ENCODE measurements at places on chromosomes 4 and X.

- DNase-seq: no peak
Measured at GRCh38 chrX:68650491-68650890, 3.0 kb downstream of the STARD8 start.

DNA sequence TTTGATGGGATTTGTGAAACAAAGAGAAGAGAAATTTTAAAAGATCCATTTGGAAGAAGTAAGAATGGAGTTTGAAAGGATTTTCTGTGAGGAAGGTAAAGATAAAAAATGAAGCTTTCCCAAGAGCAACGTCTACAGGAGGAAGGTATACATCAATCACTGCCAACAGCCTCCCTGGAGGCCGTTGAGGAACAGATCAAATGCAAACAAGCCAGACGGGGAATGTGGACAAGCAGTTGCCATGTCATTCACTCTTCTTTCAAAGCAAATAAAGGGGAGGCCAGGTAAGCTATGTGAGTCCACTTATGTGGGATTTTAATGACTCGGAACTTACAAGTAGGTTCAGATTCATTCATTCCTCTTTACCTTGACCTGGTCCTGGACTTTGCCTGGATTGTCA, 1020.5 kb upstream of the AGA start:
- no peak for DNase-seq

- DNase-seq: no peak
Measured at GRCh38 chrX:44040406-44040805, 67.2 kb upstream of the NDP start.

DNA sequence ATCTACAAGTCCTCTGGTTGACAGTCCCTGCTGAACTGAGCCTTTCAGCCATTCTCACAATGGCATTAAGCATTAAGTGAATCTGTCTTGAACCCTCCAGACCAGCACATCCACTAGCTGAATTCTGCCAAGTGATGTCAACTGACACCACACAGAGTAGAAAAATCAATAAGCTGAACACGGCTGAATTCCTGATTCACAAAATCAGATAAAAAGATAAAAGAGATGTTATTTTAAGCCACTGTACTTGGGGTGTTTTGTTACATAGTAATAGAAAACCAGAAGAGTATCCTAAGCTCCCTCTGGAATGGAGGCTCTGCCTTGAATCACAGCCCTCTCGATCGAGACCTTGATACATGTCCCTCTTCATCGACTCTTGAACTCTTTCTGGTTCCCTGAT, 336.5 kb downstream of the DMD start:
- DNase-seq: no peak

DNA sequence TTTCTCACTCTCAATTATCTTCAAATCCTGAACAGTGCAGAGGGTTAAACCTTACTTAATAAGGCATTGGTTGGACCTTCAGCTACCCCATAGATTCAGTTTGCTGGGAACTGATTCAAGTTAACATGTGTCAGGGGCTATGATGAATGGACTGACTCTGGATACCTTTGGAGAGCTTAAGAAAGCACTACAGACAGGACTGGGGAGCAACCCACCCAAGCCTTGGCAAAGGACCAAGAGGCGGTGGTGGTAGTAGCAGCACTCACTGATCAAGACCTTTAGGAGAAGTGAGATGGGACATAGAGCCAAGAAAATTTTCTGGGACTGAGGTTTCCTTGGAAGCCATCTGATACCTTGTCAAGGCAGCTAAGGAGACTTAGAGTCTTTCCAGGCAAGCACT, 43.0 kb upstream of the TAPT1 start:
- no peak for DNase-seq

DNA sequence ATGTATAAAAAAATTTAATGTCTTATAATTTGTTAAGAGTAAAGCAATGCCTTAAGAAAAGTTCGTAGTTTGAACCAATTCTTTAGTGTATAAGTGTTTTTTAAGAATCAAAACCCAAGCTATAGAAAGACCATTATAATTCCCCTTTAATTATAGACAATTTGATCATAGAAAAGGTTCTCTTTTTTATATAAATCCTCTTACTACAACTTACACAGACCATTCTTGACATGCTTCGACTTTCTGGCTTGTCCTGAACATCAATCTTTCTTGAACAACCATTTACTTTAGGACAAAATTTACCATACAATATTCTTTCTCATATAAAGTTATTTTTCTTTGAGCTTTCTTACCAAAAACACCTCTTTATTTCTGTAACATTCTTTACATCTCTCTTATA, 330.5 kb upstream of the SPANXN1 start:
- DNase-seq: no peak

DNA sequence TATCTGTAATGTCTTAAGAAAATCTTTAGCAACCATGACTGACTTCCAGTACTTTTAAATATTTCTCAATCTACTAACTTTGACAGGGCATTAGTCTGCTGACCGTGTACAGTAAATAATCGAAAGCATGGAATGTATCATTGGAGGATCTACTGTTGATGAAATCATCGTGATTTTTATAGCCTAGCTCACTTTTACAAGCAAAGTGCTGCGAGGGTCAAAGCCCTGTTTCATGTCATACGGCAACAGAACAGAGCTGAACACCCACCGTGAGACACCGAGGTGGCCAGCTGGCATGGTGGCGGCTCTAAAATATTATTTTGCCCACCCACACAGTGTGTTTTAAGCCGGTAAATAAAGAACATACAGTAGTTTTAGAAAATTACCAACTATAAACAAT, 679.3 kb downstream of the FAT4 start:
- DNase-seq: no peak

DNA sequence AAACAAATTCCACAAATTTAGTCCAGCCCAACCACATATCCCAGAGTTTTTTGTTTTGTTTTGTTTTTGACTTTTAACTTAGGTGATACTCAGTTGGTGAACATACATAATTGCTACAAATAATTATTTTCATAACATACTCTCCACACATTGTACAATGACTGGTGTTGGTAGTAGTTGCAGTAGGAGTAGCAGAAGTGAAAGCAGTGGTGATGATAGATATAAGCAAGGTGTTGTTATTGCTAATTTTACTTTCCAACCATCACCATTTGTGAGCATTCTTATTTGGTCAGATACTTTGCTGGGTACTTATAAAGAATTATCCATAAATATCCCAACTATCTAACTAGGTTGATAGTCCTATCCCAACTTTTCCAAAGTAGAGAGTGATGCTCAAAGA, 47.3 kb downstream of the ARHGAP24 start:
- no peak for DNase-seq

GRCh38 chrX:103889216-103889615, 57.2 kb upstream of the RAB9B start:
- DNase-seq: no peak

GRCh38 chr4:5206016-5206790, 154.9 kb downstream of the STK32B start:
- DNase-seq: peak; percentile 48

GRCh38 chr4:47340914-47341313, 122.6 kb downstream of the COMMD8 start:
- no peak for DNase-seq

GRCh38 chr4:38347251-38347650, 316.7 kb upstream of the KLF3 start:
- DNase-seq: no peak

GRCh38 chrX:96683997-96684338, 674 bp upstream of the DIAPH2 start:
- no peak for DNase-seq

DNA sequence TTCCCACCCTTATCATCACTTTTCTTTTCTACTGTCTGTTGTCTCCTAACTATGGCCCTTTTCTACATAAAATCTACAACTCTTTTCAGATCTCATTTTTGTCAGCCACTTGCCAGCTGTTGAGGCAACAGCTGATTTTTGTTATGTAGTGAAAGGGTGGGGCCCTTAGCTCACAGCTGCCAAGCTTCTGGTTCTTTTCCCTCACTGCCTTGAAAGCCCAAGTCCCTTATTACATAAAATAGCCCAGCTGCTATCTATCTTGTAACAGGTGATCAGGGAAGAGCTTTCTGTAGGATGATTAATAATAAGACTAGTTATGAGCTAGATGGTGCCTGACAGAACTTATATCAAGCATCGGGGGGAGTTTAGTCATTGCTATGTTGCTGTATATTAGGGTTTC, 45.9 kb downstream of the ADGRL3 start:
- no peak for DNase-seq

- DNase-seq: no peak
Measured at GRCh38 chr4:94516999-94517398, 65.3 kb downstream of the PDLIM5 start.

DNA sequence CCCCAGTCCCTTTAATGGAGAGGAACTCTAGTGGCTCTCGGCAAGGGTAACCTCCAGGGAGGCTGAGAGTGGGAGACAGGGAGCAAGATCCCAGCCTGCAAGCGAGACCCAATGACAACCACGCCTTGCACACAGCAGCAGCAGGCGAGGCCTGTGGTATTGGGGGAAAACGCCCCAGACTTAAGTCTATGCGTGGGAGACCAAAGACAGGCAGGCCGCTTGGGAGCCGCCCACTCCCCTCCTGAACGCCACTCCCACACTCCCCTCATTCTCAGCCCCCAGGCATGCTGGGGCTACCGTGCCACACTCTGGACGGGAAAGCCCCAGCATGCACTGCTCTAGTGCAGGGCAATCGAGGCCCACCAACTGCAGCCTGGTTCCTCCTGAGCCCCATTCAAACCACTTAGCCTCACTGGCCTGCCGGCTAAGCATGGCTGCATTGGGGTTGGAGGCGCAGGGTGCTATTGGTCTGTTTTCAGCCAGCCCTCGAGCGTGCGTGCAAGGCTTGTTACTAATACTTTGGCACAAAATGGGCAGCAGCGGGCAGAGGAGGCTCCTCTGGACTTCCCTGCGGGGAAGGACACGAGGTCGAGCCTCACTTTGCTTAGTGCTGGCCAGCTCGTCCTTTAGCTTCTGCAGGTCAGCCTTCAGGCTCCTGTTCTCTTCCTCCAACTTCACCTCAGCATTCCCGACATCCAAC, 14.8 kb downstream of the SLC6A8 start:
- DNase-seq: no peak

- DNase-seq: no peak
Measured at GRCh38 chr4:86775061-86775460, 74.1 kb downstream of the SLC10A6 start.

- DNase-seq: no peak
Measured at GRCh38 chr4:72709475-72709874, 140.5 kb upstream of the ADAMTS3 start.

Data from AG04450 (cell line).